ENCODE measurements at places on chromosomes 16 and 17. TPM values are rescaled to one million over a fixed set of nuclear protein-coding genes. Genes with fewer than 3 reads are reported as not detected.

Gene FBXW10
- not detected for total RNA-seq

DNA sequence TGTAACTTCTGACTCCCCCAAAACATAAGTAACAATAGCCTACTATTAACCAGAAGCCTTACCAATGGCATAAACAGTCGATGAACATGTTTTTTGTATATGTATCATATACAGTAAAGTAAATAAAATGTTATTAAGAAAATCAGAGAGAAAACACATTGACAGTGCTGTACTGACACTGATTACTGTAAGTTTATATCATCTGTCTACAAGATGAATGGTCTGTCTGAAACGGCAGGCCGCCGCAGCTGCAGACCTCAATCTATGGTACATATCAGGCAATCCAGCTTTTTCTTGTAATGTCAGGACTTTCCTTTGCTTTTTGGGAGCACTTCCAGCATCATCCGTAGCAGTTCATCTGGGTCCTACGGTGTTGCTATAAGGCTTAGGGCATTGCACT lies 44.2 kb upstream of the RPH3AL start:
- DNase-seq, result no peak

DNA sequence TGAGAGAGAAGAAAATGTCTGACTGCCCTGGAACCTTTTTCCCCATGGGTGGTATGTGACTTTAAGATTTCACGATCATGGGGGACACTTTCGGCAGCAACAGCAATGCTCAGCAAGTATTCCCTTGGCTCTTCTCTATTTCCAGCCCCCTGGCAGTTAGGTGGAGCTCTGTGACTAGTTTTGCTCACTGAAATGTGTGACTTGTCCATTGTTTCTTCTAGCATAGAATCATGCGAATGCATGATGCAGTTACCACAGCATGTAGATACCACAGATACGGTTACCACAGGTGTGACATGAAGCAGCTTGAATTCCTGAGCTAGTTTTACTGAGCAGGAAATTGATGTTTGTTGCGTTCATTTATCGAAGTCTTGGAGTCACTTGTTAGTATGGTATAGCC lies 1034.5 kb upstream of the EEF2KMT start:
- no peak for DNase-seq

Gene VASN
- total RNA-seq, result not detected

Gene NDRG4
- 9.5 TPM for total RNA-seq

GRCh38 chr17:21361020-21361809 lies 14.9 kb upstream of the KCNJ12 start:
- no peak for DNase-seq

GRCh38 chr16:87581857-87582215 lies 20.5 kb upstream of the JPH3 start:
- no peak for DNase-seq

DNA sequence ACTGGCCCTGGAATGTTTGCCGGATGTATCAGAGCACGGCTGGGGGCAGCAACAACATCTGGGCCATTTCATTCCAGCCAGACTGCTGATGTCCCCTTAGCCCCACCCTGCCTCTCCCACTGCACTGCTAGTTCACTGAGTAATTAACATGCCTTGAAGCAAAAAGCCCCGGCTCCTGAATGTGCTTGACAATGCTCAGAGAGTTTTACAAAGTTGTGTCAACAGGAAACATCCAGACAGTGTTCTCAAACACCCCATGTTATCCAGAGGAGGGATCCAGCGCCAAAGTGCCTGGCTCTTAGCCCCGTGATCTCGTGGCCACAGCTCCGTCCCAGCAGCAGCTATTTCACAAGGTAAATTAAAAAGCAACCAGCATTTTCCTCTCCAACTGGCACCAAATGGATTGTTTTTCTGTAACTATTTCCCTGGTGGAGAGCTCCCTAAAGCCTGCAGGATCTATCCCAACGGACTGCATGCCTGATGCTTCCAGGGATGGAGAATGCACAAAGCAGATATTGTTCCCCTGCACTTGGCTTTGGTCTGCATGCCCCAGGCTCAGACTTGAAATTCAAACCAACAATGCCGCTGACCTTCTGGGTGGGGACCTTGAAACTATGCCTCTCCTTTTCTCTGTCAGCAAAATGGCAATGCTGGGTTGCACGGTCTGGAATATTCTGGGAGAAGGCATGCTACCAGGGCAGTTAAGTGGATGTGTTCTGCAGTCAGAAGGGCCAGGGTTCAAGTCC lies 115.6 kb upstream of the CDH5 start:
- DNase-seq, result no peak

Gene PAM16
- 77.4 TPM for total RNA-seq

Gene LRRC46
- 2.0 TPM for total RNA-seq

GRCh38 chr17:65457183-65457582 lies 104.3 kb downstream of the AXIN2 start:
- DNase-seq, result no peak

Measured in OCI-LY7 (cell line).